ENCODE measurements at places on chromosomes 3 and 15.
A peak's percentile ranks its signal among the peaks of the same experiment; 100 is the strongest.

GRCh38 chr3:86967062-86967461 lies 23.9 kb downstream of the VGLL3 start:
- no peak for DNase-seq

DNA sequence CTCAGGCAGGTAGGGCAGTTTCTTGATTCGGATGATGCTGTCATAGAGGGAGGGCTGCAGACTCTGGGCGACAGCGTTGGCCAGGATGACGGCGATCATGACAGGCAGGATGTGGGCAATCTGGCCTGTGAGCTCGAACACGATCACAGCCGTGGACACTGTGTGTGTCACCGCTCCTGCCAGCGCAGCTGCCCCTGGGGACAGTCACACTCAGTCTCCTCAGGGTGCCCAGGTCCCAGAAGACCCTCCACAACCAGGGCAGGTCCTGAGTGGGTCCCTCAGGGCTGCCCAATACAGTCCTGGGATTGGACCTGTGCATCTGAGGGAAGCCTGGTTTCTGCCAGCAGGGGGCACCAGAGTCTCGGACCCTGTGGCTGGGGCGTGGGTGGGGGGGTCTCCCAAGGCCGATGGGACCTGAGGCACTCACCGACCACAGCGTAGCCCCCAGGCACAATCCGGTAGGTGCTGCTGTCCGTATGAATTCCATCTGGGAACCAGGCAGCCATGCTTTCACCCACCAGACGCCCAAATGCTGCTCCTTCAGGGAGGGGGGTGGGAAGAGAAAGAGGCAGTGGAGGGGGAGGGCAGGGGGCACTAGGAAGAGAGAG lies 7.2 kb downstream of the CLCN2 start:
- peak; percentile 57 for DNase-seq

- no peak for DNase-seq
Measured at GRCh38 chr3:46027021-46027705, at the start of gene XCR1. TSS of gene XCR1 (minus strand) at chr3:46027483. CDS start at chr3:46021947, 5,536 bp downstream.

DNA sequence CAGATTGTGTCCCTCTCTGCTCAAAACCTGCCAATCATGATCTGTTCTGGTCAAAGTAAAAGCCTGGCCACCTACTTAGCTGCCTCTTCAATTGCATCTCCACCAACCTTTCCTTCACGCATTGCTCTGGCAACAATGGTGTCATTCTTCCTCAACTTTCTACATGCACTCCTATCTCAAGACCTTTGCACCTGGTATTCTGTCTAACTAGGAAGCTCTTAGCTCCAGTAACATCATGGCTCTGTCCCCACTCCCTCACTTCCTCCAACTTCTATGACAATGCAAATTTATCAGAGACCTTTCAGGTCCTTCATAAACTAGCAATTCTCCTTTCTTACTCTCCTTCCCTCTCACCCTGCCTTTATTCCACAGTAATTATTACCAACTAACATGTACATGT lies 267.4 kb upstream of the ARL6 start:
- DNase-seq: no peak

DNA sequence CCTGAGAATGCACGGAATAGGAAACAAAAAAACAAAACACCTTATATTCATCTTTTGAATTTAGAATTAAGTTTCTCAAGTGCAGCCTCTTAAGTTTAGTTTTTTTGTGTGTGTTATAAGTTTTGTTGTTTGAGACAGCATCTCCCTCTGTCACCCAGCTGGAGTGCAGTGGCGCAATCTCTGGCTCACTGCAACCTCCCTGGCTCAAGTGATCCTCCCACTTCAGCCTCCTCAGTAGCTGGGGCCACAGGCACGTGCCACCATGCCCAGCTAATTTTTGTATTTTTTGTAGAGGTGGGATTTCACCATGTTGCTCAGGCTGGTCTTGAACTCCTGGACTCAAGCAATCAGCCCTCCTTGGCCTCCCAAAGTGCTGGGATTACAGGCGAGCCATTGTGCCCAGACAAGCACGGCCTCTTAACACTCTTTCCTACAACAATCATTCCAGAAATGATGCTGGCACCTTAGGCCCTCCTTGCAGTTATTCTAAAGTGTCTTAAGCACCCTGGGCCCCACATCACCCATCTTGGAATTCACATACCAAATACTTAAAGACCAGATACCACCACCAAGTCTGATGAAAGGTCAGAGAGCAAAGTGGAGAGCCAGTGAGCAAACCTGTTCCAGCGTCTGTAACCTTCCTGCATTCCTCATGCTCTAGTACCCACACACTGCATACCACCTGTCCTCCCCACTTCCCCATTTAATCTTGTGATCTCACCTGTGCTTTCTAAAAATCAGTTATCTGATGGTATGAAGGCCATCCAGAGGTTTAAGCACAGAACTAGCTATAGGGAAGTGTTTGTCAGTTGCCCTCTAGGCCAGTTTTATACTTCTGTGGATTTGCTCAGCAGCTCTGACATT lies 6.9 kb upstream of the SPG11 start:
- DNase-seq: no peak

DNA sequence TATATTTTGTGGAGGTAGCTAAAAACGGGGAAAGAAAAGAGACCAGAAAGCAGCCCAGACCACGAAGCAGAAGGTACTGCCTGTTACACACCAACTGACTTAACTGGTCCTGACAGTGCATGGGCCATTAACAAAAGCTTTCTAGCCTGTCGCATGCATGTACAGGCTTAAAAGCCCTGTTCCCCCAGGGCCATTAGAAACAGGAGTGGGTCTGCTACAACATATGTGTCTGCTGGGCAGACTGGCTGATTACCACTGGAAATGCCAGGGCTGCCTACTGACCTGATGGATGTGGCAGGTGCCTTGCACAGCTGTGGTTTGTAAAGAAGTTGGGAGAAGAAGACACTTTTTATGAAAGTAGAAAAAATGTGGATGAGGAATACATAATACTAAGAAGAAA lies 137.4 kb downstream of the GAP43 start:
- DNase-seq: no peak

DNA sequence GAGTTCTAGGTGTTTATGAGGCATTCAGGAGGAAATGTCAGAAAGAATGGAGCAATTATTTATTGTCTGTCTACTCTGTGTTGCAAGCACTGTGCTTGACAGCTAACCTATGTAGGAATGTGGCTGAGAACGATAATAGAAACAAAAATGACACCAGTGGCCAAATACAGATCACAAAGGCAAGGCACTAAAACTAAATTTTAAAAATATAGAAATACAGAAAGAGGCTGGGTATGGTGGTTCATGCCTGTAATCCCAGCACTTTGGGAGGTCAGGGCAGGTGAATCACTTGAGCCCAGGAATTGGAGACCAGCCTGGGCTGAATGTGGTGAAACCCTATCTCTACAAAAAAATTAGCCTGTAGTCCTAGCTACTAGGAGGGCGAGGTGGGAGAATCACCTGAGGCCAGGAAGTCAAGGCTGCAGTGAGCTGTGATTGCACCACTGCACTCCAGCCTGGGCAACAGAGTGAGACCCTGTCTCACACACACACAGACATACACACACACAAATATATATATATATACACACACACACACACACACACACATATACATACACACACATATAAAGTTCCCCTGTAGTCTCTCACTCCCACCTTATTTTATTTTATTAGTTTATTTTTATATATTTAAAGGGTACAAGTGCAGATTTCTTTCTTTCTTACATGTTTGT lies 6.0 kb downstream of the PRKCI start:
- DNase-seq: no peak

- DNase-seq: no peak
Measured at GRCh38 chr15:35181538-35181937, 96.4 kb upstream of the NANOGP8 start.

GRCh38 chr3:30996467-30996866 lies 102.0 kb upstream of the GADL1 start:
- no peak for DNase-seq

GRCh38 chr15:27490867-27491595 lies 520.0 kb downstream of the GABRG3 start:
- DNase-seq: no peak

DNA sequence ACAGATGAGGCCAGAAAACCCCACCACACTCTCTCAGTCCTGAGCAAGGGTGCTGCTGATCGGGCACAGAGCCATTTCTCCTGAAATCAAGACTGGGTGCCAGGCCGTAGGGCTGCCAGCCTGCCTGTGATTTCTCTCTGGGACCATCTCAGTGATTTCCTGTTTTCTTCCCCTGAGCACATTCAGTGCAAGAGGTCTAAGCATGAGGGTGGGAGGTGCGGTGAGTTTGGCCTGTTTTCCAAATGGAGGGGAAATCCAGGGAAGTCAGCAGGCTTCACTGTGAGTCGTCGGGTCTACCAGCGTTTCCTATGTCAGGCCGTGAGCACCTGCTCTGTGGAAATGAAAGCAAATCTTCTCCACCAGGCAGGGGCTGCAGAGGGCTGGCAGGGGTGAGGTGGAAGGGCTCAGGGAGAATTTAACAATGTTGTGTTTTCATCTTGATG lies 82.3 kb downstream of the ST6GAL1 start:
- DNase-seq: no peak

DNA sequence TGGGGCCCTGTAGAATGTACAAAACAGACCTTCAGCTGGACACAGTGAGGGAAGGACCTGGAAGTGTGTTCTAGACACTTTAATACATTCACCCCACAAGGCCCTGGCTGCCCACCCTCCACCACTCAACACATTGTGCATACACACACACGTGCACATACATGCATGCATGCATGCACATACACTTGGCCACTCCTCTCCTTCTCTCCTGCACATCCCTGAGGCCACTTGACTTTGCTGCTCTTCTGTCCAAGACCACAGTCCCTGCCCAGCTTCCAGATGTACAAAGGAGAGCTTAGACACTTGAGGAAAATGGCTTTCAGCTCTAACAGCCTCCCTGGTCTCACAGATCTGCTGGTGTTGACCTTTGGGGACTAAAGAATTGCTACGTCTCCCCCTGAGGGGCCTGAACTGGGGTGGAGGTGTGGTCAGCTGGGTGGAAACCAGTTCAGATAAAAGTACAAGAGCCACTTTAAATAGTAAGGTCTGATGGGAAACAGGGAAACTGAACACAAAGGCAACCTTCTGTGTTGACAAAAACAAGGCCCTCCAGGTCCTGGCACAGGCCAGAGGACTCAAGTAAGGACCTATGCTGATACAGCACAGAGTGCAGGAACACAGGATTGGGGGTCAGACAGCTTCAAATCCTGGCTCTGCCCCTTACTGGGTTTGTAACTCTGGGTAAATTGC lies 24.8 kb upstream of the NOX5 start:
- no peak for DNase-seq

DNA sequence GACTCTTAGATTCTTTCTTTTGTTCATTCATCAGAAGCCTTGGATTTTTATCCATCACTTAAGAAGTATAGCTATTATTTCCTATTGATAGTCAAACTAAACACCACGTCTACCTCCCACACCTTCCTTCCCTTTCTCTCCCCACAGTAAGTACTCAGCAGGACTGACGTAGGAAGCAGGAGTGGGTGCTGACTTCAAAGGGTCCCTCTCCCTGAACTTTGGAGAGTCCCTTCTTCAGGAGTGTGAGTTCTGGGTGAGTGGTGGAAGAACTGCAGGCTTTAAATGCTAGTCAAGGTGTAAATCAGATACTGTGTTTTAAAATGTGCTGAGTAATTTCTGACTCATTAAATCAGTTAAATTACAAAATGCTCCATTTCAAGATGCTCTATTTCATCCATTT lies 126.5 kb upstream of the BFSP2 start:
- DNase-seq: no peak

- DNase-seq: no peak
Measured at GRCh38 chr3:104438706-104439105, 928.0 kb upstream of the ALCAM start.

DNA sequence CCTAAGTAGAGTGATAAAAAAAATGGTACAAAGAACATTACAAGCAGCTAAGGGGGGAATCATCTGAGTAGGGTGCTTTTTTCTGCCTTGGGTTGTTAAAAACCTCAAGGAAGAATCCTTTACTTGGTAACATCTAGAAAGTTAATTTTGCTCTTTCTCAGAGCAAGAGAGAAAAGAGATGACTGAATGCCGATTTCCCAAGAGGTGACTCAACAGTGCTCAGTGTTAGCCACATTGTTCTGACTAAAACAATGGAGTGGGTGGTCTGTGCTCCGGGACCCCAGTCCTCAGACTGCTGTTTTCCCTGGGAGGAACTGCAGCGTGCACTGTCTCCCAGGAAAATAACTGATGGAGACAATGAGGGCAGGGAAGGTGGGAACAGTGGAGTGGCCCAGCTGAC lies 41.1 kb upstream of the RASGRP1 start:
- no peak for DNase-seq

DNA sequence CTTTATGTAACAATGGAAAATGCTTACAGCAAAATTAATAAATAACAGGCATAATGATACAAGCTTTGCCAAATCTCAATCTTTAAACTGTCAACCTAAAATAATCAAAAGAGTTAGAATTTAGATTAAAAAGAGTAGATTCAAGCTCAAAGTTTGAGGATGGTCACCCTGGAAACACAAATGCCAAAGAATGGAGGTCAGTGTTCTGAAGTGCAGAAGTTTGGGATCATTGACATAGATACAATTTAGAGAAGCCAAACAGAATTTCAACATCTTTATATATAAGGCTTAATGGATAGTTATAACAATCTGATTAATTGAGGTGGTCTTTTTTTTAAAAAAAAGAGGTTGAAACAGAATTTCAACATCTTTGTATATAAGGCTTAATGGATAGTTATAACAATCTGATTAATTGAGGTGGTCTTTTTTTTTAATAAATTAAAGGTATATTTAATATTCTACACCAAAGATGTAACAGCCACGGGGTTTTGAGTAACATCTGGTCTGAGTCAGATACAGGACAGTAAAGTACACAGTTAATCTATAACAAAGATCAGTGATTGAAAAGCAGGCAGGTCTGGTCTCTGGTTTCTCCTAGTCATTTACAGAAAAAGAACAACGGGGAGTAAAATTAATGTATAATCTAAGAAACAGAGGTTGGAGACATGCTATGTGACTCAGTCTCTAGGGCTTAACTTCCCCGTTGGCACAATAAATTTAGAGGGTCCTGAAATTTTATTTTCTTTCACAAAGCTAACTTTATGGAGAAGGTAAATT lies 490.7 kb downstream of the GBE1 start:
- DNase-seq: no peak

GRCh38 chr3:38620236-38620635 lies 29.3 kb downstream of the SCN5A start:
- no peak for DNase-seq

GRCh38 chr3:147404800-147405230 lies 1.5 kb downstream of the ZIC4 start:
- no peak for DNase-seq

GRCh38 chr15:58628206-58628947 lies 121.1 kb downstream of the ADAM10 start:
- peak; percentile 28 for DNase-seq

DNA sequence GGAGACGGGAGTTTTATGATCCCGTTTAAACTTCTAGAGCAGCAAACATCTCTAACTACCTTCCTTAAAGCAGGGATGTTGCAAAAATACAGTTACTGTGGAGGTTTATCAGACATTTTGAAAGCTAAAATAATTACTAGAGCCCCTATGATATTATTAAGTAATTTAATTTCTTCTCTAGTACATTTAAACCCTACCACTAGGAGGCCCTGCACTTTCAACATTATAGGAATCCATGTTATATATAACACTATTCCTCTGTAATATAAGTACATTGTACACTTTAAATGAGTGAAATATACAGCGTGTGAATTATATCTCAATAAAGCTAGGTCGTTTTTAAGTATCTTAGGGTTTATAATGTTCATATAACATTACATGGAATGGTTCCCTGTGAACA lies 11.5 kb downstream of the SETMAR start:
- DNase-seq: no peak

All from CD8-positive, alpha-beta memory T cell (primary cell).